ENCODE measurements at places on chromosomes 1 and 21. TPM values are rescaled to one million over a fixed set of nuclear protein-coding genes. Genes with fewer than 3 reads are reported as not detected.

- H3K4me1 ChIP-seq: no peaks in the 10 kb centered on the region
- H3K27me3 ChIP-seq: no peaks in the 10 kb centered on the region
- DNase-seq: no peak
Measured at GRCh38 chr1:46652321-46653100, 15.7 kb downstream of the ATPAF1 start.

- H3K4me1 ChIP-seq: no peaks in the 10 kb centered on the region
- H3K27ac ChIP-seq: no peak overlapping the region
- no peak overlapping the region for H3K4me3 ChIP-seq
- no peaks in the 10 kb centered on the region for H3K27me3 ChIP-seq
- peaks cover 12% of the 10 kb centered on the region for H3K36me3 ChIP-seq
- no peak for DNase-seq
Measured at GRCh38 chr1:52424231-52424636, 19.8 kb downstream of the PRPF38A start.

DNA sequence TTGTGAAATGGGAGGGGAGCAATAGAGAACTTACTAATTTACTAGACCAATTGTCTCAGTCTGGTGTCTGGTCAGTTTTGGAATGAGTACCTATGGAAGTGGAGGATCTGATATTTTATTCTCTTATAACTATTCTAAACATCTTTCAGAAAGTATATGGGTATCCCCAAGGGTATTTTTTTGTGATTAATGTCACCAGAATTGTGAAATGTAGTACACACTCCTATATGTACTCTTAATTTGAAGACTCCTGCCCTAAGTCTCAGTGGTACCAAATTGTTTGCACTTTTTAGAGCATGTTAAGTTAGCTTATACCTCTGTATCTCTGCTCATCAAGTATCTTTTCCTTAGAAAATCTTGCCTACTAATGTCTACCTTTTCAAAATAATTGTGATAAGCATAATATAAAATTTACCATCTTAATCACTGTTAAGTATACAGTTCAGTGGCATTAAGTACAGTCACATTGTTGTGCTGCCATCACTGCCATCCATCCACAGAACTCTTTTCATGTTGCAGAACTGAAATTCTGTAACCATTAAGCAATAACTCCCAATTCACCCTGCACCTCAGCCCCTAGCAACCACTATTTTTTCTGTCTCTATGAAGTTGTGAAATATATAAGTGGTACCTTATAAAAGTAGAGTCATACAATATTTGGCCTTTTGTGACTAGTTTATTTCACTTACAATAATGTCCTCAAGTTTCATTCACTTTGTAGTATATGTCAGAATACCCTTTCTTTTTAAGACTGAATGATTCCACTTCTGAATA is 40.5 kb downstream of the SLC30A7 start:
- H3K4me1 ChIP-seq: no peaks in the 10 kb centered on the region
- no peaks in the 10 kb centered on the region for H3K27me3 ChIP-seq
- no peak overlapping the region for H3K4me3 ChIP-seq
- DNase-seq: no peak
- no peak overlapping the region for H3K27ac ChIP-seq

- H3K27me3 ChIP-seq: no peaks in the 10 kb centered on the region
- no peak for DNase-seq
- no peak overlapping the region for H3K27ac ChIP-seq
- no peaks in the 10 kb centered on the region for H3K4me1 ChIP-seq
Measured at GRCh38 chr1:168836469-168836868, 107.5 kb upstream of the DPT start.

GRCh38 chr1:81409262-81409661 is 391.5 kb upstream of the ADGRL2 start:
- no peaks in the 10 kb centered on the region for H3K27me3 ChIP-seq
- no peak overlapping the region for H3K4me3 ChIP-seq

DNA sequence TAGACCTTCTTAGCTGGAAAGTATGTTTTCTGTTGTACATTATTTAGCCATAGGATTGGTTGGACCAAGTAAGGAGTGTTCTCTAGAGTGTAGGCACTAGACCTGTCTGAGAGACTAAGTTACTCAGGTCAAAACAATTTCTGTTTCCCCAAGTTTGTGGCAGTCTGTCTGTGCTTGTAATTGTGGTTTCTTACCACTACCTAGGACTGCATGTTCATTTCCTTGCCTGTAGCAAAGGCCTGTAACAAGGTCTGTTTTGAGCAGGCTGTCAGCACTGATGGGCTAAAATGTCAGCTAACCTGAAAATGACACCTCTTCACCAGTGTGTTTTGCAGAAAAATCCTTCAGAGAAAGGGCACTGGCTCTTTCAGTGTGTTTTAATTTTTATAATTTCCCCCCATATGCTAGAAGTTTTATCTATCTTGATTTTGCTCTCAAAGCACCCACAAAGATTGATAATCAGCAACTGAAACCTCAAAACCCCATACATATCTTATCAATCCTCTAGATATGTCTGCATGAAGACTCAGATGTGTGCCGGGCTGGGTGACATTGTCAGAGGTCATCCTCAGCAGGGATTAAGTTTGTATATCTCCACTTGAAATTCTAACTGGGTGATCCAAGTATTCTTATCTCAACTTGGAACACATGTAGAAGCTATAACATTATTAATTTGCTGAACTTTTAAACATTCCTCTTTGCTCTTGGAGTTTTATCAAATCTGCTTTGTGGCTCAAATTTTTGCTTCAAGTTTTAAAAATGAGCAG is 50.7 kb upstream of the ST6GALNAC3 start:
- H3K4me1 ChIP-seq: no peaks in the 10 kb centered on the region
- no peaks in the 10 kb centered on the region for H3K36me3 ChIP-seq
- no peak for DNase-seq
- no peak overlapping the region for H3K4me3 ChIP-seq
- H3K27ac ChIP-seq: no peak overlapping the region

DNA sequence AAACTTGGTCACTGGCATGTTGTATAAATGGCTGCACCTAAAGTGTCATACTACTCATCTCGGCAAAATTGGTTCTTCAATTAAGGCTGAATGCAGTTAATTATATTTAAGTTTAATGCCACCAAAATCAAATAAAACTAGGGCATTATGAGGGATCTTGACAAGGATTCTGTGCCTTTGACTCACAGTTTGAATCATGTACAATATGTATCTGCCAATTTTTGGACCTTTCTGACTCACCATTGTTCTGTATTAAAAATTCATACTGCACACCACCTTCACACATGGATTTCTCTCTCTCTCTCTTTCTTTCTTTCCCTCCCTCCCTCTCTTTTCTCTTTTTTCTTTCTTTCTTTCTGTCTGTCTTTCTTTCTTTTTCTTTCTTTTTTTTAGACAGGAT is 14.1 kb upstream of the STXBP3 start:
- H3K27me3 ChIP-seq: no peaks in the 10 kb centered on the region
- H3K4me1 ChIP-seq: no peaks in the 10 kb centered on the region
- no peak overlapping the region for H3K27ac ChIP-seq
- no peak overlapping the region for H3K4me3 ChIP-seq

DNA sequence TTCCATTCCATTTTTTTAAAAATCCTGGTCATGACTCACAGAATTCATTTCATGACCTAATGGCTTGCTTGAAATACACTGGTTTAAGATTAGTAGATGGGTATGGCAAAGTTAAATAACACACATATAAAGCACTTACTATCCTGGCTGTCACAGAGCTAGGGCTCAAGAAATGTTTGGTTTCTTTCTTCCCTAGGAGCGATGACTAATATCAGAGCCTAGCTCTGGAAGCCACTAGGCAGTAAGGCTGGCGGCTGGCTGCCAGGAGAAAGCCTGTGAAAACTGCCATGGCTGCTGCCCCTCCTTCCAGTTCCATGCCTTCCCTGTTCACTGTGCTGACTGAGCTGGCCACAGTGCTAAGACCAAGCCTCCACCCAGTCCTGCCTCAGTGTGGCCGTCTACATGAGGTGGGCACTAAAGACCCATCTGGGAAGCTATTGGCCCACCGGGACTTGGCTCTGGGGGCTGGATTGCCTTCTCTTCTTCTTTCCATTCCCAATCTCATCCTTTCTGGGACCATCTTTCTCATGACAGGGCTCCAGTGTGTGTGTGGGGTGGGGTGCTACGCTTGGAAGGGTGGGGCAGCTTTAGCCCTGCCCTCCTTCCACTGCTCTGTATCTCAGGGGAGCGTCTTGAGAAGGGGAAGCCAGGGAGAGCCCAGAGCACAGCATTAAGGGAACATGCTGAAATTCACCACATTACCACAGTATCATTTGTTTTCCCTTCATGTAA is 10.8 kb upstream of the ASCL5 start:
- peak overlapping the region; percentile 60 for H3K27ac ChIP-seq
- DNase-seq: peak; percentile 19
- peaks cover 18% of the 10 kb centered on the region for H3K4me1 ChIP-seq
- peaks cover 24% of the 10 kb centered on the region for H3K36me3 ChIP-seq
- no peak overlapping the region for H3K4me3 ChIP-seq

DNA sequence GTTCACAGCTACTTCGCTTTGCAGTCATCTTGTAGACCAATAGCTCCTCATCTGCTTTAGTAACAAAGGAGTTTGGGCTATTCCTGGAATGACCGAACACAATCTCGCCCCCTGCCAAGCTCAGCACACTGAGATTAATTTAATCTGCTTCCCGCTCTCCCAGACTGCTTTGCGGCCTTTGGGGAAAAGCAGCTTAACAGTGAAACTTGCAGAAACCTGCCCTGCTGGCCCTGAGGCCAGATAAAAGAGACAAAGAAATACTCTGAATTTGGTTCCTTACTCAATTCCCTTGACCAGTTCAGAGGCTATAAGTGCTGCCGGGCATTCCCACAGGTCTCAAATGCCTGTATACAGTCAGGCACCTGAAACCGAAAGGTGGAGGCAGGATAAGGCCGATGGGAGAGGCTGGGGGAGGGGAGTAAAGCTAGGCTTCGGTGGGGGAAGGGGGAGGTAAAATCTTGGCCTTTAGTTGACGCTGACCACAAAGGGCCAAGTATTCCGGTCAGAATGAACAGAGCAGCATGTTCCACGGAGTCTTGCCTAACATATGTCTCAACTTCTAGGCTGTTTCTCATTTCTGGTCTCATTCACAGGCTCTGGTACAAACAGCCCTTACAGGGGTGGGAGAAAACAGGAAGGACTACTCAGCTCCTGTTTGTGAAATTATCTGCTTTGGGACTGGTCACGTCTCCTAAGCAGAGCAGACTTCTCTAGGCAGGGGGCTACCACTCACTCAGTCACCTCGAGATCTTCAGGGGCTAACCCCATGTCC is 17.7 kb upstream of the A3GALT2 start:
- peaks cover 96% of the 10 kb centered on the region for H3K4me1 ChIP-seq
- no peak for DNase-seq
- H3K4me3 ChIP-seq: peak overlapping the region; percentile 56
- no peaks in the 10 kb centered on the region for H3K27me3 ChIP-seq
- H3K27ac ChIP-seq: peak overlapping the region; percentile 95
- peaks cover 6% of the 10 kb centered on the region for H3K36me3 ChIP-seq

DNA sequence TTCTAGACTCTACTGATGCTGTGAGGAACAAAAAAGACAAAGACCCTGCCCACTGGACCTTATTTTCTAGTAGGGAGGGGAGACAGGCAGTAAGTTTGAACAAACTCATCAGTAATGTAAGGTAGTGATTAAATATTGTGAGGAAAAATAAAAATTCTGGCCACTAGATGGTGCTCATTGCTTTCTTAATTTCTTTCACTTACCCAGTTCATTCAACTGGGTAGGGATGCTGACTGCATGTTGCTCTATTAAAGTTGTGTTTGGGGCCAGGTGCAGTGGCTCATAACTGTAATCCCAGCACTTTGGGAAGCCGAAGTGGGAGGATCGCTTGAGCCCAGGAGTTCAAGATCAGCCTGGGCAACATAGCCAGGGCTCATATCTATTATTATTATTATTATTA is 6.3 kb upstream of the KYAT3 start:
- DNase-seq: no peak
- H3K27ac ChIP-seq: no peak overlapping the region

DNA sequence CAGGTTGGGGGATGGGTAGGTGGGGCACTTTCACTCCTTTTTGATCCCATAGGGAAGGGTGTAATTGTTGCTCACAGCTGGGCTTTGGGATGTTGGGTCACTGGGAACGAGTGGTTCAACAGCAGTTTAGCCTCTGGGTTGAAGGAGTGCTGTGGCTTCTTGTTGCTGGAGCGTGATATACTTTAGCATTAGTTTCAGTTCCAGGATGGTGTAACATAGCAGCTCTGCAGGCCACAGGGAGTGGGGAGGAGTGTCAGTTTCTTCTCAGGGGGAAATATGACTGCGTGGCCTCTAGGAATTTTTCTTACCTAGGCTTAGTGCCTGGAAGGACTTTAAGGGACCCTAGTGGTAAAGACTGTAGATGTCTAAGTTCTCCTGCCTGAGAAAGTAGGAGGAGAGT is 1105.3 kb upstream of the TMPRSS15 start:
- DNase-seq: no peak
- no peak overlapping the region for H3K4me3 ChIP-seq
- no peaks in the 10 kb centered on the region for H3K36me3 ChIP-seq
- no peaks in the 10 kb centered on the region for H3K27me3 ChIP-seq
- H3K27ac ChIP-seq: no peak overlapping the region

DNA sequence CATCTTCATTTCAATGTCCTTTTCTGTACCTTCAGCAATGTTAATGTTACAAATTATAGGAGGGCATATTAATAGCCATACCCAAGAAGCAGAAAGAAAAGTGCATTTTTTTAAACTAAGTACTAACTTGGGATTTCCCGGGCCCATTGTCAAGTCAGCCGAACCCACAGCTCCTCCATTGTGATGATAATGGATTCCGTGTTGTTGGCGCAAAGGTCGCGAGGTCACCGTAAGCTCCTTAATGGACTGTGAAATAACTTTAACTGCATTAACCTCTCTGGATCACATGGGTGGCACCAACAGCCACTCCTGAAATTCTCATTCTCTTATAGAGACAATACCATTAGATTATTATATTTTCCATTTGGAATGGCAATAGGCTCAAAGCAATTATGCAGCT is 250.6 kb upstream of the RRP15 start:
- no peaks in the 10 kb centered on the region for H3K4me1 ChIP-seq
- no peak for DNase-seq
- H3K36me3 ChIP-seq: no peaks in the 10 kb centered on the region
- no peaks in the 10 kb centered on the region for H3K27me3 ChIP-seq
- no peak overlapping the region for H3K27ac ChIP-seq
- H3K4me3 ChIP-seq: no peak overlapping the region

The MR1 gene
- total RNA-seq: 30.0 TPM

The GPR25 gene
- not detected for total RNA-seq

The SLC26A9 gene
- total RNA-seq: not detected
